ENCODE measurements at places on chromosomes 4 and X.

GRCh38 chrX:26262121-26262523, 46.2 kb downstream of the MAGEB5 start:
- no peak for DNase-seq

DNA sequence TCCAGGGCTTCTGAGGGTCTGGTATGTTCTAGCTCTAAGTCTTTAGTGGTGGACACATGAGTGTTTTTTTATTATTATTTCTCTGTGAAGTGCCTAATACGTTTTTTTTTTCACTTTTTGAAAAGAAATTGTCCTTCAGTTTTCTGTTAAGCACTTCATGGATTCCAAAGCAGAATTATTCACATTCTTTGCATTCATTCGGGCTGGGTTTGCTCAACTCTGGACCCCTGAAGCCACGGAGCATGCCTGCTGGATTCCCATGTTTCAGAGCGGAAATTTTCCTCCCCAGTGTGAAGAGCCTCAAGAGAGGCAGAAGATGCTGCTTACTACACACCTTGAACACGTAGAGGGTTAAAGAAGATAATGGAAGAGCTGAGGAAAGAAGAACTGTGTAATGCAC, 107.5 kb downstream of the EGF start:
- no peak for DNase-seq

GRCh38 chrX:27968352-27968751, 12.9 kb downstream of the DCAF8L1 start:
- no peak for DNase-seq

DNA sequence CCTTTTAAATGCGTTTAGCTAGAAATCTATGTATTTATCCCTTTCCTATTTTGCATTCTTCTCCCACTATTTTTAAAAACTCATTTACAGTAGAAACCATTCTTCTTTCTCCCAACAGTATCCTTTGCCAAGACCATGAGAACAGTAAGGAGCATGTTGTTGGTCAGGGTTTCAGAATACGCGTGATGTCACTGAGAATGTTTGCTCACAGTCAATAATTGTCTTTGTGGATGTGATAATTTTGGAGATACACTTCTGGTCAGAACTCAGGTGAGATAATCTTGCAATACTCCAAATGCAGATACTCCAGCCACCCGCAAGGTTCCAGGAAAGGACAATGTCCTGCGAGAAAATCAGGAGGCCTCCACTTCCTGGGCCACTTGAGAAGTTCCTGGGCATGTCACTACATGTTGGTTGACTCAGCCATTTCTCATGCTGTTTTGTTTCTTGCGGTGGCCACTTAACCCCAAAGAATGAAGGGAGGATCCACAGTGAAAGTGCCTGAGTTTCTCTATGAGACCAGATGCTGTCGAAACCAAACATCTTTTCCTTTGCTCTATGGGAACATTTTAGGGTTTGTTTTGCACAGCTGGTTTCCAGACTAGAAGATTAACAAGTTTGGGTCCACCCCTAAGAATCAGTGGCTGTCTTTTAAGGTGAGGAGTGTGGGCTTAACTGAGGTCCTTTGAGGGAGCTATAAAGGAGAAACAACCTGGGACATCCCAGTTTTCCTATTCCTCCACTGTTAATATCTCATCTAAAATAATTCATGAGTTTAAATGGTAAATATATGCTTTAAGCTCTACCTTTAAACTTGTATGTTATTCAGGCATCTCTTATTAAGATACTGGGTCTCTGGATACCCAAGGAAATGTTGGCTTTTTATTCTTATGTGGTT, 116.0 kb downstream of the SOWAHB start:
- no peak for DNase-seq

- no peak for DNase-seq
These were observed 1.5 kb downstream of the ATOH1 start for GRCh38 chr4:93829820-93830687.

GRCh38 chr4:73603854-73604584, 16.2 kb downstream of the RASSF6 start:
- no peak for DNase-seq

DNA sequence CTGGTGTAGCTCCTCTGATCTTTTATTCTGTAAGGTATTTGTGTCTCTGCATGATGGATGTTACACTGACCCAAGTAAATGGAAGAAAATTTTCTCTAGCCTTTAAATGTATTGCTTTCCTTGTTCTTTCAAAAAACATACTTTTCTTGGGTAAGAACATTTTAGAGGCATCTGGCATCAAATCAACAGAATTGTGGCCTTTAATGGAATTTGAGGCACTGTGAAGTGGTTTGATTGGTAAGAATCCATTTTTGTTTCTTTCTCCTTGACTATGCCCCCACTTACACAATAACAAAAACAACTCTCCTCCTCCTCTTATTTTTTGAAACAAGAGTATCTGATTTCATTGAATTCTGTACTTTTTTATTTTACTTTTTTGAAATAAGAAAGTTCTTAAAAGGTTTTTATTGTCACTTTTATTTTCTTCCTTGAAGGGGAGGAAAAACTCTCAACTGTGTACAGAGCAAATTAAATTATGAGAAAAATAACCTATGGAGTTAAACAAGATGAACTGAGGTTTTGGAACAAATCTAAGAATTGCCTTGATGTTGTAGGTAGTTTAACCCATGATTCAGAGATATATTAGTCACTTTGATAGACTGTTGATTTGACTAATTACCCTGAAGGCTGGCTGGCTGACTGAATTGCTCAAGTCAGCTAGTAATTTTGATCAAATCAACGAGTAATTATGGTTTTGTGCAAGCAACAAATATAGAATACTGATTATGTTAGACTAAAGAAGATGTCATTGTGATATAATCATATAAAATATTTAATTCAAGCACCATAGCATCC, 146.4 kb downstream of the FHIP1A start:
- no peak for DNase-seq

DNA sequence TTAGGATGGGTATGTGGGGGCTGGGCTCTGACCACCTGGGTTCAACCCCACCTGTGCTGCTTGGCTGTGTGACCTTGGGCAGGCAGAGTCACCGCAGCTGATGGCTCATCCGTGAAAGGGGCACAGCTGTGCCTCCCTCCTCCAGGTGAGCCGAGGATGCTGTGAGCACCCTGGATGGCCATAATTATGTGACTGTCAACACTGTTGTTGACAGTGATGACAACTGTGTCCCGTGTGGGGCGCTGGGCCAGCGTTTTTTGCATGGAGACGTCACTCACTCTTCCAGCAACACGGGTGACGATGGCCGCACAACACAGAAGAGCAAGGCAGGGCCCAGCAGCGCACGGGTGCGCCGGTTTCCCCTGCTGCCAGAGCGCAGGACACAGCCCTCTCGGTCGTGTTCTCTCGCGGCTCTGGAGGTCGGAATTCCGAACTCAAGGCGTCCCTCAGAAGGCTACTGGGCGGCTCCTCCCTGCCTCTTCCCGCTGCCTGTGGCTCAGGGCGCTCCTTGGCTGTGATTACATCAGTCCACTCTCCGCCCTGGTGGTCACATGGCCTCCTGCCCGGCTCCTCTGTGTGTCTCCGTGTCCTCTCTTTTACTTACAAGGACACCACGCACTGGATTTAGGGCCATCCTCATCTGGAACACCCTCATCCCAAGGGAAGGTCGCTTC, 1.3 kb downstream of the SH3TC1 start:
- DNase-seq = no peak

- DNase-seq = no peak
These were observed 249.4 kb downstream of the ADAMTS3 start for GRCh38 chr4:72319601-72320021.

GRCh38 chr4:31575504-31575903, 855.3 kb downstream of the PCDH7 start:
- DNase-seq = no peak
